ENCODE measurements at places on chromosomes 16 and 17.

DNA sequence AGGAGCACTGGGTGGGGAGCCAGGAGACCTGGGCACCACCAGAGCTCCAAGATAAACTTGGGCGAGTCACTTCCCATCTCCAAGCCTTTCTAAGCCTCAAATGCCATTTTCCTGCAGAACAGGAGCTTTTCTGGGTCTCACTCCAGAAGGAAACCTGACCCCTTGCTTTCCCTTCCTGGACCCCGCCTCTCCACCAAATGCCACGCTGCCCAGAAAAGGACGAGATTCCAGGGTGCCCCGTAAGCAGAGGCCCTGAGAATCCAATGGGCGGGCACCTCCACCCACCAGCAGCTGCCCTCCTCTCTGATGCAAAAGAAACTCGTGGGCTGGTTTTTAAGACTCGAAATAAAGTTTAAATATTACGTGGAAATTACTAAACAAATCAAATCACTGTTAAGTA is 31.3 kb downstream of the ZNF423 start:
- no peak for DNase-seq

DNA sequence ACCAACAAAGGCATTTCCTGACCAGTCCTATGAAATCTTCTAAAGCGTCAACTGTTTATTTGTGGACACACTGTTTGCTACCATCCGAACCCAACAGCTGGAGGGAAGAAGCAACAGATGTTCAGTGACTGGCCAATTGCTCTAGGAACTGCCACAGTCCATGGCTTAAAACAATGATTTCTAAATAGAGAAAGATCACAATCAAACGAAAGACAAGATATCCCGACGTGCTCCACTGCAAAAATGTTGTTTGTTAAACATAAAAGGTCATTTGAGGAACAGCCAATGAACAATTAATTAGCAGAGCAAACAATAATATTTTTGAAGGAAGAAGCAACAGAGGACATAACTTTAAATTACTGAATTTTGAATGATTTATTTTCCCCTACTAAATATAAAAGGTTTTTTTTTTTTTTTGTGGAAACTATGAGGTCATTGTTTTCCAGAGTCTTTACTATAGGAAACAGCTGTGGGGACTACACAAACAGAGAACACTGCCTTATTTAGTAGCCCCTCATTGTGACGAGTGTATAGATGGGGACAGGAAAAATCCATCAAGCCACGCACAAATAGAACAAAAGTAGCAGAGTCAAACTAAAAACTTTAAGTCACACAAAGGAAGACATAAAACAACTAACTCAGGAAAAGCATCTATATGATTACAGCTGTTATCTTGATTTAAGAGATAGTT is 17.2 kb downstream of the USP31 start:
- DNase-seq = no peak

GRCh38 chr17:79907217-79907715 is 68.0 kb upstream of the CBX4 start:
- no peak for DNase-seq

GRCh38 chr16:57873218-57873617 is 70.9 kb upstream of the KIFC3 start:
- DNase-seq = no peak

GRCh38 chr17:51372345-51373004 is 112.1 kb downstream of the UTP18 start:
- DNase-seq = peak; percentile 91

- no peak for DNase-seq
Measured at GRCh38 chr16:21953541-21953902, 361 bp downstream of the UQCRC2 start.

DNA sequence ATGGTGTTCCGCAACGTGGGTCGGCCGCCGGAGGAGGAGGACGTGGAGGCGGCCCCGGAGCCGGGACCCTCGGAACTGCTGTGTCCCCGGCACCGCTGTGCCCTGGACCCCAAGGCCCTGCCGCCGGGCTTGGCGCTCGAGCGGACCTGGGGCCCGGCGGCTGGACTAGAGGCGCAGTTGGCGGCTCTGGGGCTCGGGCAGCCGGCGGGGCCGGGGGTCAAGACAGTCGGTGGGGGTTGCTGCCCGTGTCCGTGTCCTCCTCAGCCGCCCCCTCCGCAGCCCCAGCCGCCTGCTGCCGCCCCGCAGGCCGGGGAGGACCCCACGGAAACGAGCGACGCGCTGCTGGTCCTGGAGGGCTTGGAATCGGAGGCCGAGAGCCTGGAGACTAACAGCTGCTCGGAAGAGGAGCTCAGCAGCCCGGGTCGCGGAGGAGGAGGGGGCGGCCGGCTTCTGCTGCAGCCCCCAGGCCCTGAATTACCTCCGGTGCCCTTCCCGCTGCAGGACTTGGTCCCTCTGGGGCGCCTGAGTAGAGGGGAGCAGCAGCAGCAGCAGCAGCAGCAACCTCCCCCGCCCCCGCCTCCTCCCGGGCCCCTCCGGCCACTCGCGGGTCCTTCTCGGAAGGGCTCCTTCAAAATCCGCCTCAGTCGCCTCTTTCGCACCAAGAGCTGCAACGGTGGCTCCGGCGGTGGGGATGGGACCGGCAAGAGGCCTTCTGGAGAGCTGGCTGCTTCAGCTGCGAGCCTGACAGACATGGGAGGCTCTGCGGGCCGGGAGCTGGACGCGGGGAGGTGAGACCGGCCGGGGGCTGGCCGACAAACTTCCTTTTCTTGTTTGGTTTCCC is 821 bp downstream of the SOCS7 start:
- peak; percentile 28 for DNase-seq

DNA sequence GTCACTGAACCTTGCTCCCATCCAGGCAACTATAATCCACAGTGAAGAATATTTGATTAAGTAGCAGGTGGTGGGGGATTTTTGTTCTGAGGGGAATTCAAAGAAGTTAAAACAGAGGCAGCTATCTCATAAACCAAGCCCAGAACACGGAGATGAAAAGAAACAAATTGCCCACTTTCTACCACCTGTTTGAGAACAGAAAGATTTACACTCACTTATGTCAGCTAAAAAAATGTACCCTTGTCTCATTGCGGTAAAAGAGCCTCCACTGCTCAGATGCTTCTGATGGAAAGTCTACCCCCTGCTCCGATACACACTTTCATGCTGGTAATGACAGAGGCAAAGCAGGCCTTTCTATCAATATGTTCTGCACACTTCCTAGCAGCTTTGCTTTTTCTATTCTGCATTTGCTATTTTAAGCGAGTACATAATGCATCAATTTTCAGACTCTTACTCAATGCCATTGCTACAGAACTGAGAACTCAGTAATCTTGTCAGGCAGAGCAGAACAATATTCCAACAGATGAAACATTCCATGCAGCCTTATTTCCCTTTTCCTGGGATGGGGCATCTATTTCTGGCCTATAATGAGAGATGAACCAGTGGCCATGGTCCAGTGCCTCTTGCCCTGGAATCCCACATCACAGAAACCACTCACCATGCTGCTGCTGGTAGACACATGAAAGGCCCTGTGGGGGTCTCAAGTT is 29.0 kb downstream of the CDK5R1 start:
- peak; percentile 82 for DNase-seq

GRCh38 chr16:54040975-54041374 is 245.6 kb downstream of the IRX3 start:
- DNase-seq = no peak

DNA sequence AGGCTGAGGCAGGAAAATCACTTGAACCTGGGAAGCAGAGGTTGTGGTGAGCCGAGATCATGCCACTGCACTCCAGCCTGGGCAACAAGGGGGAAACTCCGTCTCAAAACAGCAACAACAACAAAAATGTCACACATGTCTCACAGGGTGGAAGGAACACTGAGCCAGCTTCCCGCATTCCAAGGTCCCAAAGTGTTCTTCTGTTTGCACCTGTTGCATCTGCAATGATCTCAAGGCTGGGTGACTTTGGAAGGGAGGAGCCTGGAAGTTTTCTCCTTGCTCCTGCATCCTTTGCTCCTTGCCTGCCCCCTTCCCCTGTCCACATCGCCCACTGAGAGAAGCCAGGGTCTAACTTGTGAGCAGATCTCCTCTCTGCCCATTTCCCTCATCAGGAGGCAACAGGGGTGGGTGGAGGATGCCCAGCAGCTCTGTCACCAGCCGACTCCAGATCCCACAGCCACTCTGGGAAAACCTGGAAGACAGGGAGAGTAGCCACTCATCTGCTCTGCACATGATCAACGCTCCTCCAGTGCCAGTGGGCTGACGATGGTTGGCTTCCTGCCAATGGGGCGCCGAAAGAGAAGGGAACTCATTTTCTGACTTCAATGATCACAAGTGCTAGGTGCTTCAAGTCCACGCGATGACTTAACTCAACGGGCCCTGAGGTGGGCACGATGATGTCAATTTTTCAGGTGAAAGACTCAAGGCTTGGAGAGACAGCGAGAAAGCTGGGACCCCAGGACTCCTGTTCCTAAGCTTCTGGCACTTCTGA is 12.6 kb downstream of the CHST6 start:
- DNase-seq = no peak

DNA sequence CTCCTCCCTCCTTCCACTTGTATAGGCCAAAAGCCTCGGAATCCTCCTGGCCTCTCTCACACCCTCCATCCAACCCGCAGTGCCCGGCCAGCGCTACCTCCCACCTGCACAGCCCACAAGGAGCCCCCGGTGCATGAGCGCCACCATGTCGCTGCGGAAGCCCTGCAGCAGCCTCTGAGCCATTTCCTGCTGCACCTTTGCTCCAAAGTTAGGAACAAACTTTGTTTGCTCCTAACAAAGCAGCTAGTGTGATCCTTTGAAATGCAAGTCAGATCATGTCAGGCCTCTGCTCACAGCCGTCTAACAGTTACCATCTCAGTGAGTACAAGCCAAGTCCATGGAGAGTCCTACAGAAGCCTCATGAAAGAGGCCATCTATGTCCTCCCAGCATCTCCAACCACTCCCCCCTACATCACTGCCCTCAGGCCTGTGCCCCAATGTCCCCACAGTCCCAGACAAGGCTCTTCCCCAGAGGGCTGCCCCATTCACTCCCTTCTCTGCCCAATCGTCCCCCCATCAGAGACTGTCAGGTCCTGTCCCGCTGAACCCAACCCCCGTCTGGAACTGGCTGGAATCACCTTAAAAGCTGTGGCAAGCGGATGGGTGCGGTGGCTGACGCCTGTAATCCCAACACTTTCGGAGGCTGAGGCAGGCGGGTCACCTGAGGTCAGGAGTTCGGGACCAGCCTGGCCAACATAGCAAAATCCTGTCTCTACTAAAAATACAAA is 7.5 kb downstream of the DCAKD start:
- DNase-seq = no peak

GRCh38 chr17:48487221-48487620 is 43.6 kb downstream of the HOXB1 start:
- no peak for DNase-seq

GRCh38 chr17:82269138-82269881 is 4.2 kb downstream of the CSNK1D start:
- no peak for DNase-seq

DNA sequence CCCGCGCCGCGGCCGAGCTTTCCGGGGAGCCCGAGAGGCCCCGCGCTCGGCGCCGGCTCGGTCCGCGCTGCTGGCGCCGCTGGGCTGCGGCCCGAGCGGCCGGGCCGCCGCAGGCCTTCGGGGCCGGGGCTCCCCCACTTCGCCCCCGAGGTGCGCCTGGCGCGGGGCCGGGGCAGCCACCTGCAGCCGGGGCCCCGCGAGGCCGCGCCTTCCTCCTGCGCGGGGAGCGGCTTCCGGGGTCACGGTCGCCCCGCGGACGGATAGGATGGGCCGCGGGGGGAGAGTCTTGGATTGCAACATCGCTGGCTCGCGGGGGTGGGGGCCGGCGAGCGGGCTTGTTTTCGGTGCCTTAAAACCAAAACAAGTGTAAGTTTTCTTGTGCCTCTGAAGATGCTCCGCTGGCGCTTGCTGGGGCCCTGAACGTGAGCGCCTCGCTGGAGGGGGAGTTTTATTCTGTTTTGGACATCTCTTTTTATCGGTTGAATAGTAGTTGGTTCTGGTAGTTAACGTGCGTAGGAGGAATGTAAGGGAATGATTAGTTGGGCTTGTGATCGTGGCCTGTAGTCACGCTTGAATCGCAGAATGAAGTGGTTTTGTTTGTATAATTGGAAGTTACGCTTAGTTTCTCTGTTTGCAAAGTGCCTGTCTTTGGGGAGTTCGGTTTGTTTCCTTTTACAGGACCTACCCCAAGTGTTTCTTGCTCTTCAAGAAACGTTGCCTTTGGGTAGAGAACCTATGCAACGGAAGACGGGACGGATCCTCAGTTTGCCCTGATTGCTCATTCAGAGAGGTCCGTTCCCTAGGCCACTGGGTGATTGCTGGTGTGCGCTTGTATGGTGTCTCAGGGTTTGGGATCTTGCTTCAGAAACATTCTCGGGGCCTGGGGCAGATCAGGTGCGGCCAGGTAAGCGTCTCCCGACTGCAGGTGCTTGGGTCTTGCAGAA is 724 bp downstream of the UBE2I start:
- peak; percentile 64 for DNase-seq

DNA sequence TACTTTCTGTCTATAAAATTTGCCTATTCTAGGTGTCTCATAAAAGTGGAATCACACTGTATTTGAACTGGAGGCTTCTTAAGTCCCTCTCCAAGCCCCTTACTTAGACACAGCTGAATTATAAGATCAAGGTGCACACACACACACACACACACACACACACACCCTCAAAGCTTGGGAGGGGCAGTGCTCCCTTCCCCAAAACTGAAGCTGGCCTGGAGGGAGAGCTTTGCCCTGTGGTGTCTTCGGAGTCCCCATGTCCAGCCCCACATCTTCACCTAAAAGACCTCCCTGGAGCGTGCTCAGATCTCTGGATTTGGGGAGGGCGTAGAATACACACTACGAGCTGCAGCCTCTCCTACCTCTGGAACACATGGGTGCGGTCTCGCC is 828 bp downstream of the EMP2 start:
- DNase-seq = no peak

GRCh38 chr17:1360975-1361374 is 39.0 kb downstream of the YWHAE start:
- no peak for DNase-seq

DNA sequence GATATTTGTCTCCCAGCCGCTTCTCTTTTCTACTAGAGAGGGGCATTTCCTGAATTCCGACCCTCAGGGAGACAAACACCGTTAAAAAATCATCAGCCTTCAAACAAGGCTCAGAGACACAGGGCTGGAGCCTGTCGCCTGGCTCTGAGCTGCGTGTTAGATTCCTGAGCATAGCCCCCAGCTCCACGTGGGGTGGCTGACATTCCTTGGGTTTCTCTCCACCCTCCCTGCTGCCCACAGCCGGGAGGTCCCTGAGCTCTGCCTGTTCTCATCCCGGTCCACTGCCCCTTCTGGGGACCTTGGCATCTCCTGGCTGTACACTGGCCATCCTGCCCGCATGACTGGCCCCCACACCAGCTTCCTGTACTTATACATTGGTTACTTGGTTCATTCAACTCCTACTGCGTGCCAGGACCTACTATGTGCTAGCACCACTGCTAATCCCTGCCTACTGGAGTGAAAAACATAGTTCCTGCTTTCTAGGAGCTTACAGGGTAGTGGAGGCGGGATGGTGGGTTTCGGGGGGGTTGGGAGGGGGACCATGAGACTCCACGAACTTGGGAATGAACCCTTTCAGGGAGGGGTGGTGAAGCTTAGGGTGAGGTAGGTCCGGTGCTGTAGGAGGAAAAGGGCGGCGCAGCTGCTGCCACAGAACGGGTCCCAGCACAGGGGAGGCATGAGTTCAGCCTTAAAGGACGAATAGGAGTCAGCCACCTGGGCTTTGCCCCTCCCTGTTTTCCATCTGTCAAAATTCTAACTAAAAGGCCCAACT is 52.1 kb upstream of the TMEM132E start:
- no peak for DNase-seq

- DNase-seq = no peak
Measured at GRCh38 chr16:17567455-17567854, 96.7 kb upstream of the XYLT1 start.

- DNase-seq = no peak
Measured at GRCh38 chr16:239948-240277, 5.3 kb downstream of the FAM234A start.

- no peak for DNase-seq
Measured at GRCh38 chr16:877242-878071, 76.9 kb upstream of the GNG13 start.
